ENCODE measurements at places on chromosomes 11 and 22.

GRCh38 chr11:111045874-111046273, 199.7 kb upstream of the POU2AF2 start:
- no peak for DNase-seq

GRCh38 chr11:91805293-91805692, 419.3 kb upstream of the FAT3 start:
- DNase-seq: no peak

- no peak for DNase-seq
These were observed 1027.7 kb upstream of the CCDC90B start for GRCh38 chr11:84313830-84314359.

DNA sequence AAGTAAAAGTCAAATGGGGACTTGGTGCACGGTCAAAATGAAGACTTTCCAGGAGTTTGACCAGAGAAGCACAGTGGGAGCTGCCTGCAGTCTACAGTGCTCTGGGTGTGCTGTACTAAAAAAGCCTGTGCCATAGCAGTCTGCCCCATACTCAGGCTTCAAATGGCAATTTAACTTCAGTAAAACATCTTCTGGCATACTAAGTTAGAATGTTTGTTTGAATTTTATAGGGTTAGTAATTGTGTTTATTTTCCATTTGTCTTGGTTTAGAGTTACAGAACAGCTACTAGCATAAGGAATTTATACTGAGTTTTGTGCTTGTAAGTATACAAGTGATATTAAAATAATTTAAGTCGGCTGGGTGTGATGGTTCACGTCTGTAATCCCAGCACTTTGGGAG, 29.3 kb upstream of the LIPT2 start:
- no peak for DNase-seq

- no peak for DNase-seq
These were observed 622.7 kb downstream of the METTL15 start for GRCh38 chr11:28730889-28731288.

GRCh38 chr11:20261526-20261925, 101.3 kb upstream of the DBX1 start:
- no peak for DNase-seq

- DNase-seq: no peak
These were observed 1.2 kb upstream of the DRG1 start for GRCh38 chr22:31398231-31398630.

- DNase-seq: no peak
These were observed 318.1 kb downstream of the TENM4 start for GRCh38 chr11:79122759-79123158.

DNA sequence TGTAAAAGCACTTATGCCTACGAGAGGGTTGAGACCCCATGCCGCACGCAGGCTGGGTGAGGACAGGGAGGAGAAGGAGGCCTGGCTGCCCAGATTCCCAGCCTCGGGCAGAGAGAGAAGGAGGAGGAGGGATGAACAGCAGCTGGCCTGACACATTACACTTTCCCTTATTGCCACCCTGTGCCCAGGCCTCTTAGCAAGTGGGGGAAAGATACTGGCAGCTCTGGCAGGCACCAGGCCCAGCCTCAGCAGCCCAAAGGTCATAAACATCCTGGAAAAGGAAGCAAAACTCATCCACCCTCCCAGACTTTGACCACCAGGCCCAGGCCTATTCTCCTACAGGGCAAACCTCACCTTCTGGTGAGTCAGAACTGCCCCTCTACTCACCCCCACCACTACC, 4.7 kb downstream of the PLAAT3 start:
- no peak for DNase-seq

GRCh38 chr11:114880442-114880841, 202.1 kb downstream of the NXPE2 start:
- DNase-seq: no peak

DNA sequence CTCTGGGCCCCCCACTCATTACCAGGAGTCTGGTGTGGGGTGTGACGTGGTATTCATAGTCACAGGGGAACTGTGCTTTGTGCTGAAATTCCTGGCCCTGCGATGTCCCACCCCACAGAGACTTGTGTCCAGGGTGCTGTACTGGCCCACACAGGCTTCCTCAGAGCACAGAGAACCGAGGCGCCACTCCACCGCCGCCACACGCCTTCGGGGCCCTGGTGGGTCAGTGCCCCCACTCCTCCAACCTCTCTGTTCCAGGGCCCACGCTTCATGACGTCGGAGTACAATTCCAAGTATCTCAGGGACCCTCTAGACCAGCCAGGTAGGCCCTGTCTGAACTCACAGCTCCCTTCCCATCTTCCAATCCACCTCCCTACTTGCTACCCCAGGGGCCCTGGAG, 23.5 kb upstream of the LRRC10B start:
- DNase-seq: no peak

- no peak for DNase-seq
These were observed 463 bp downstream of the TMEM126B start for GRCh38 chr11:85628771-85629341.

GRCh38 chr11:62865635-62866034, 15.1 kb upstream of the SLC3A2 start:
- DNase-seq: no peak

DNA sequence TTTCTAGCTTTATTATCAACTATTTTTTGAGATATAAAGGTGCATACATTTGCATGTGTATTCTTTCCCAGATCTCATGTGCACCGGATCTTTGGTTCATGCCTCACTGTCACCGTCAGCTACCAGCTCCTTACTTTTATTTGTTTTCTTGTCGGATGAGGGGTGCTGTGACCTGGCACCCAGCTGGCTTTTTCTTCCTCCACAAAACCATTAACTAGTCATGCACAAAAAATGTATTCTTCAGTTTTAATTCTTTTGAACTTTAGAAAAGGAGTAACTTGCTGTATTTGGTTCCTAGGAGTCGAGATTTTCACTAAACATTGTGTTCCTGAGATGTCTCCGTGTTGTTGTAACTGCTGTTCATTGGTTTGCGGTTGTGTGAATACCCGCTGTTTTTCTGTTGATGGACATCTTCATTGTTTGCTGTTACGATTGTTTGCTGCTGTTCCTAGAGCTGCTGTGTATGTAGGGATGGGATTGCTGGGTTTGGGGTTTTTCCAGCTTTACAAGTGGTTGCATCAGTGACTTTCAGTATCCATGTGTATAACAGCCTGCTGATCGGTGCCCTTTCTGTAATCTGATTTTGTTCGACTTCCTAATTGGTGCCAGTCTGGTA, 39.4 kb downstream of the MOV10L1 start:
- DNase-seq: no peak

DNA sequence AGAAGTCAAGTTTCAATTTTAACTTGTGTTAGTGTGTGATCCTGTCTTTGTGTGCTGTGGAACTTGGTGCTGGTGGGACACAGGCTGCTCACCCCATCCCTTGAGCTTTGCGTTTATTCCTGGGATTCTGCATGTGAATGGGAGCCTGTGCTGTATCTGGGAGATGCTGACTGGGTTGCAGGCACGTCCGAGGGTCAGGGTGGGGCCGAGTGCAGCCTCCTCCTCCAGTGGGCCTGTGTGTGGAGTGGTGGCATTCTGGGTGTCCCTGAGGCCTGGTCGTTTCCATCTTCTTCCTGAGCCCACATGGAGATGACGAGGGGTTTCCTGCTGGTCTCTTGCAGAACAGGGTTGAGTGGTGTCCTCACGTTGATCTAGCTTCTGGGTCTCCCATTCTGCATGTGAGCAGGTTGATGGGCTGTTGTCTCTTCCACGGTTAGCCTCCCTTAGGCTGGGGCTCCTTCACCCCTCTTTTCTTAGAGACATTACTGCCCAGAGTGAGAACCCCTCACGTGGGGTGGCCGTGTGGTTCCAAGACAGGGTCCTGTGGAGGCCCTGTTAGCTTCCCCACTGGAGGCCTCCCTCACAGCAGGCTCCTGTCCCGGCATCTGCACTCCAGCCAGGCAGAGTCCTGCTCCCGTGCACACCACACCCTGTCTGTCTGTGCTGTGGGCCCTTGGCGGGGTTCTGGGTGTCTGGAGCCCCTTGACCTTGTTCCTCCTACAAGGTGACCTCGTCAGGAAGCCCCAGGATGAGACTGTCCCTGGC, 4.9 kb downstream of the PTDSS2 start:
- DNase-seq: no peak

GRCh38 chr11:24963852-24964251, 467.0 kb downstream of the LUZP2 start:
- DNase-seq: no peak

- no peak for DNase-seq
These were observed 122.7 kb downstream of the EFCAB6 start for GRCh38 chr22:43689356-43689755.

- no peak for DNase-seq
These were observed 6.0 kb downstream of the APOL1 start for GRCh38 chr22:36258701-36259614.

DNA sequence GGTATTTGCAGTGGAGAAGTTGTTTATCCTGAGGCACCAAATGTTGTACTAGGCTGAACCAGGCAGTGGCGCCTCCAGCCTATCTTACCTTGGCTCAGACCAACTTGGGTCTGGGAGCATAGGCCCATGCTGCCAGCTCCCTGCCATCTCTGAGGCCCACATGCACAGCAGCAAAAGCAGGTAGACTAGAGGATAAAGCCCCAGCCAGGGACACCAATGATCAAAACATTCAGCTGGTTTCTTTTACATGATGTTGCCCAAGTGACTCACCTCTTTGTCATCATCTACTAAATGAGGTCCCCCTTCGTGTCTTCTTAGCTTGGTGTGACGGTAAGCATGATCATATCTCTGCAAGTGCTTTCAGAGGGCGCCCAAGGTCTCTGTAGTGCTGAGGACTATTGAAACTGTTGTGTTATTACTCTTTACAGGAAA, 112.1 kb upstream of the DRD2 start:
- DNase-seq: no peak

DNA sequence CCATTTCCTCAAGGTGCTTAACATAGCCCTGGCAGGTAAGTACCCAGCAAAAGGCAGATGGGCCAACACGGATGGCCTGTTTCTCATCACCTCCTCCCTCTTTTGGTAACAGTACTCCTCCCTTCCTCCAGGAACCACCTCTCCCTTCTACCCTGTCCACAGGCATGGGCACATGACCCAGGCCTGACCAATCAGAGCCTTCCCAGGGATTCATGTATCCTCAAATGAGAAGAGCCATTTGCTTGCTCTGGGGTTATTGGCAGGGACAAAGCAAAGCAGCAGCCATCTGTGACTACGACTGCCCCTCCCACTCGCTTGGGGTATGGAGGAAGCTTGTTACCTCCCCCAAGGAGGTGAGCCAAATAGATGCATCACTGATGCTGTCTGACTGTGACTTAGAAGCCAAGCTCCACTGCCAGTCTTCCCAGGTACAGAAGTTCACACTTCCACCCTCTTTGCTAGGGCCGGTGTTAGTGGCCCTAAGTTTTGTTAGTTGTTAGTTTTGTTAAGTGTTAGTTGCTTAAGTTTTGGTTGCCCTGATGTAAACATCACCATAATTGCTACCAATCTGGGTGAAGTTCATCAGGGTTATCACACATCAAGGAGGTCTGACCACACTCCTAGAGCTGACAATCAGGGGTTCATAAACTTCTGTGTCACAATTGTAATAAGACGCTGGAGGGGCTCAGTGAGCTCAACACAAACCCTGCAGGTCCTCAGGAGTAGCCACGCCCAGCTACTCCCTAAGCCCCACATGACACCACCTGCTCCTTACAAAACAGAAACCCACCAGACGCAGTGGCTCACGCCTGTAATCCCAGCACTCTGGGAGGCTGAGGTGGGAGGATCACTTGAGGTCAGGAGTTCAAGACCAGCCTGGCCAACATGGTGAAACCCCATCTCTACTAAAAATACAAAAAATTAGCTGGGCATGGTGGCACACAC, 57.3 kb downstream of the ARFGAP3 start:
- DNase-seq: no peak

DNA sequence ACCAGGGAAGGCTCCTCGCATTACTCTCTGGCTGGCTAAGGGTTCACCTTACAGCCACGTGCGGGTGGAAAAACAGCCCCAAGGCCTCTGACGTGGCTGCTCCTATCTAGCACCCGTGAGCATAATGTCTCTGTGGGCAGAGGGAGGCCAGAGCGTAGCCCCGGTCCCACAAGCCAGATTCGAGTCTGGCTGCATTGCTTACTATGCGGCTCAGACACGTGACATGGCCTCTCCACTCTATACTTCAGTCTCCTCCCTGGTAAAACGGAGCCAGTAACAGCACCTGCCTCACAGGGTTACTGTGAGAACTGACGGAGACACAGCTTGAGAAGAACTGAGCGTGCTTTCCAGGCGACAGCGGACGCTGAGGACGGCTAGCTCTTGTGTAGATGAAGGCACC, 105.8 kb upstream of the BID start:
- DNase-seq: no peak

- no peak for DNase-seq
These were observed 301.8 kb upstream of the FAT3 start for GRCh38 chr11:91922846-91923245.

DNA sequence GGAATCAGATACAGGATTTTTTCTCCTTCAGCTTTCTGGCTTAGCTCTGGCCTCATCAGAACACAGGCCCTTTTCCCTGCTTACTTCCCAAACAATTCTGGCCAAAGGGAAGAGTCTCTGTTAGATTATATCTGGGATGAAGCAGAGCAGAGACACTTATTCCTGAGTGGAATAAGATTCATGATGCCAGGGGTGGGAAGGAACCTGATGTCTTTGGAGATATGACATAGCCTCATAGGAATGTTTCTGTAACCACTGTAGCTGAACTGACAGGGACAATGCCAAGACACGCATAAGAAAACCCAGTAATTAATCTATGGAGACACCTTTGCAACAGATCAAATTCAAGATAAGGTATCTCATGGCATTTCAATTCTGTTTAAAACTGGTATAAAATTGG, 177.1 kb upstream of the RAG2 start:
- DNase-seq: no peak

- DNase-seq: no peak
These were observed 1260.9 kb downstream of the BRD1 start for GRCh38 chr22:48566741-48567140.

- DNase-seq: no peak
These were observed 176.2 kb upstream of the FAT3 start for GRCh38 chr11:92048415-92048814.

DNA sequence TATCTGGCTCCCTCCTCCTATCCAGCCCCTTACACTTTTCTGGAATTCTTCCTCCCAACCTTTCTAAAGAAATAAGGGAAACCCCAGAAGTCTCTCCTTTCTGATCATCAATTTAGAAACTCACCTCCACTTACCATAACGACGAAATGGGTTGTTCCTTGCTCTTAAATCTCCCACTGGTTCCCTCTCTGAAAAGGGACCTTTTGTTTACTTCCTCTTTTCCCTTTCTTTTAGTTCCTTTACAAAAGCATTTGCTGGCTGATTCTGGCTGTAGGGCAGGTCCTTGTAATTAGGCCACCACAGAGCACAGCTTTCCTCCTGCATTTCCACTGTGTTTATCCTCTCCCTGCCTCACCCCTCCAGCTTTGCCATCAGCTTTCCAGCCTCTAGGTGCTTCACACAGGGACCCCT, 12.0 kb downstream of the JAML start:
- DNase-seq: no peak

DNA sequence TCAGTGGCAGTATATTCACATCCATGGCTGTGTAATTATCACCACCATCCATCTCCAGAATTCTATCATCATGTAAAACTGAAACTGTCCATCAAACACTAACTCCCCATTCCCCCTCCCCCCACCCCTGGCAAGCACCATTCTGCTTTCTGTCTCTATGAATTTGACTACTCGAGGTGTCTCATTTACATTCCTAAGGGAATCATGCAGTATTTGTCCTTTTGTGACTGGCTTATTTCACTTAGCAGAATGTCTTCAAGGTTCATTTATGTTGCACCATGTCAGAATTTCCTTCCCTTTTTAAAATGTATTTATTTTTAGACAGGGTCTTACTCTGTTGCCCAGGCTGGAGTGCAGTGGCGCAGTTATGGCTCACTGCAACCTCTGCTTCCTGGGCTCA, 20.3 kb downstream of the DERL3 start:
- DNase-seq: no peak

Data from stimulated activated CD8-positive, alpha-beta memory T cell treated with anti-CD3 and anti-CD28 coated beads, Interleukin-15, amount 100 ng/mL, for 4 hours (primary cell).